ENCODE measurements at places on chromosomes 5 and 9.

GRCh38 chr5:177123789-177124485 is 9.6 kb upstream of the NSD1 start:
- H3K27me3 ChIP-seq: no peaks in the 10 kb centered on the region
- H3K4me1 ChIP-seq: no peaks in the 10 kb centered on the region
- no peak overlapping the region for H3K27ac ChIP-seq
- no peaks in the 10 kb centered on the region for H3K36me3 ChIP-seq
- H3K4me3 ChIP-seq: no peak overlapping the region

GRCh38 chr9:72894342-72894741 is 58.5 kb downstream of the ALDH1A1 start:
- H3K4me1 ChIP-seq: no peaks in the 10 kb centered on the region
- H3K27ac ChIP-seq: no peak overlapping the region
- H3K4me3 ChIP-seq: no peak overlapping the region
- H3K27me3 ChIP-seq: no peaks in the 10 kb centered on the region

DNA sequence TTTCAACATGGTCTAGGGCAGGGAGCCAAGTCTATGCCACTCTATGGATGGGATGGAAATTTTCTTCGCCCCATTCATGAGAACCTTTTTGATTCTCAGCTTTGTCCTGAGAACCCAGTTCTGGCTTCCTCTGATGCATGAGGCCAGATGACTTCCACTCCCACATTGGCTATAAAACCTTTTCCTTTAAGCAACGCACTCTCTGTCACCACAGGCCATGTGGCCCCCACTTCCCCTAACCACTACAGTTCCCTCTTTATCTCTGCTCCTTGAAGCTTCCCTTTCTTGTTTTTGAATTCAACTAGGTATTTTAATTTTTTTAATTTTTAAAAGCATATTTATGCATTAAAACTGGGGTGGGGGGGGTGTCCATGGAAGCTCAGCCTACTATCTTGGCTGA is 401.3 kb downstream of the ENC1 start:
- H3K4me3 ChIP-seq: no peak overlapping the region
- H3K36me3 ChIP-seq: no peaks in the 10 kb centered on the region
- no peaks in the 10 kb centered on the region for H3K27me3 ChIP-seq
- H3K27ac ChIP-seq: no peak overlapping the region

DNA sequence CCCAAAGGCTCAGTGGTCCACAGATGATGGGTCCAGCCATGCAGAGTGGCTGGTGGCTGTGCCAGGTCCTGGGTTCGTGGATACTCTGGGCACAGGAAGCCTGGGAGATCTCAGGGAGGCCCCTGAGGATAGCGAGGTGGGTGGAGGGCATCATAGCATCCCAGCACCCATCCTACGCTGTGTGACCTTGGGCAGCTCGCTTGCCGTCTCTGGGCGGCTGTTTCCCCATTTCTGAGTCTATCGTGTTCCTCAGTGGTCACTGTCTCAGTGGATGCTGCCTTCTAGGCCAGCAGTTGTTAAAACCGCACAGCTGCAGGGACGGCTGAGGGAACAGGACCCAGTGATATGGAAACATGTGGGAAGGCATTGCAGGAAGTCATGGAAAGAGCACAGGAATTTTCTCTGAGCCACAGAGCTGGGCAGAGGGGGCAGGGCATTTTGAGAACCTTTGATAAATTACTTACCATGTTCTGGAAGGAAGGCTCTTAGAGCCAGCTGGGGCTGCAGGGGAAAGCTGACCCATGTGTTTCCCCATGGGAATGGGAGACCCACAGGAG is 86.4 kb upstream of the COL5A1 start:
- no peak overlapping the region for H3K4me3 ChIP-seq
- no peaks in the 10 kb centered on the region for H3K36me3 ChIP-seq
- H3K27me3 ChIP-seq: no peaks in the 10 kb centered on the region
- peaks cover 32% of the 10 kb centered on the region for H3K4me1 ChIP-seq

DNA sequence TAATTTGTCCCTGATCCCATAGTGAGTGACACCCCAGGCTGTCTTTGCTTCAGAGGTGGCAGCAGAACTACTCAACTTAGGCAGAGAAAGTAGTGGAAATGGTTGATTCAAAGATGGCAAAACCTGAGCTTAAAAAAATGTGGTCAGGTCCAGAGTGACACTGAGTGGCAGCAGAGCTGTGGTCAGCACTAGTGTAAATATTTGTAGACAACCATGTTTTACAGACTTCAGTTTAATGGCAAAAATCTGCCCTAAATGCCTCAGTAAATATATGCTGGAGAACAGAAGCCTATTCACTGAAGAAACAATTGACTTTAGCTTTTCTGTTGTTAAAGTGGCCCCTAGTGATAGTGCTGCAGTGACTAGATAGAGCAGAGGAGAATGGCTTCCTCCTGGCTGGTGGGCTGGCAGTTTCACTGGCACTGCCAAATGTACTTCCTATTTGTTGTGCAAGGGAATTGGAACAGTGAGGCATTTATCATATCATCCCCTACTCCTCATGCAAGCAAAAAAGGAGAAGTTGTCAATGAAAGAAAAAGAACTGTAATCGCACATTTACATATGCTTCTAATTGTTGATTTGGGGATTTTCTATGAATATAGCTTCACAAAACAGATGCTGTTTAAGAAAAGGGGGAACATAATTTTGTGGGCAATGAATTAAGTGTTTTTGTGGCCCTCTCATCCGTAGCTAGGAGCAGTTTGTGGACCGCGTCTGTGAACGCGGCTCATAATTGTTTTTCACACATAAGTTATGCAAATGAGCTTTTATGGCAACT is 12.0 kb downstream of the PBX3 start:
- H3K4me1 ChIP-seq: peaks cover 10% of the 10 kb centered on the region
- DNase-seq: no peak
- peaks cover 2% of the 10 kb centered on the region for H3K36me3 ChIP-seq
- no peaks in the 10 kb centered on the region for H3K27me3 ChIP-seq
- H3K4me3 ChIP-seq: no peak overlapping the region
- H3K27ac ChIP-seq: no peak overlapping the region

DNA sequence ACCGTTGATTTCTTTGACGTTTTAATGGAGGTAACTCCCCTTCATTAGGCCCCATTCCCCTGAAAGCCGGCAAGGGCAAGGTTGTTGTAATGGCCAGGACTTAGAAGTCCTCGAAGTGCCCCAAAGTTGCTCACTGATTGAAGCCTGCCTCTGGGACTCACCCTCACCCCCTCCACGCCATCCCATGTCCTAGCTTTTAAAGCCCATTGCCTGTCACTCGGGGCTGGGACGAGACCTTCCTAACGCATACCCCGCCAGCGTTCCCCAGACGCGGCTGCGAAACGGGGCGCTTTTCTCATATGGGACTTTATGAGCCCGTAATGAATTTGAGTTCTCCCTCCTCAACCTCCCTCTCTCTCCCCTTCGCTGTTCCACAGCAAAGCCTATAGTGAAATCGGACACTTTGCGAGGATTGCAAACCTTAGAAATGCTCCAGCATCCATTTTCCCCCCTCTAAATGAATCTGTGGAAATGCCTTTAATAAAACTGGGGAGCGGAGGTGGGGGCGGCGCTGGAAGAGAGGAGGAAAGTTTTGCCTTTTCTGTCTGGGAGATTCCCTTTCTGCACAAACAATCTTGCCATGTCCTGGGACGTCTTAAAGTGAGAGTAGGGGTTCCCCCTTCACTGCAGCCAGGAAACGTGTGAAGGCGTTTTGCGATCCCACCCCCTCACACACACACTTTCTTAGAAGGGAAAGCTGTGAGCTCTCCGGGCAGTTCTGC is 1.5 kb downstream of the PAPPA start:
- H3K27me3 ChIP-seq: no peaks in the 10 kb centered on the region
- H3K36me3 ChIP-seq: peaks cover 18% of the 10 kb centered on the region
- H3K4me3 ChIP-seq: peak overlapping the region; percentile 95
- peaks cover 9% of the 10 kb centered on the region for H3K4me1 ChIP-seq
- peak overlapping the region; percentile 93 for H3K27ac ChIP-seq
